ENCODE measurements at places on chromosomes 13 and 19. TPM values are rescaled to one million over a fixed set of nuclear protein-coding genes. Genes with fewer than 3 reads are reported as not detected.

Gene KRTDAP
- not detected for polyA plus RNA-seq

Gene ATP8A2
- polyA plus RNA-seq, result 0.03 TPM

Gene PTPRH
- polyA plus RNA-seq, result 0.05 TPM

Gene SMAD9
- polyA plus RNA-seq, result 1.2 TPM

Gene CLDN10
- 0.04 TPM for polyA plus RNA-seq

Gene CYP4F11
- 0.08 TPM for polyA plus RNA-seq

Gene PROZ
- polyA plus RNA-seq, result not detected

DNA sequence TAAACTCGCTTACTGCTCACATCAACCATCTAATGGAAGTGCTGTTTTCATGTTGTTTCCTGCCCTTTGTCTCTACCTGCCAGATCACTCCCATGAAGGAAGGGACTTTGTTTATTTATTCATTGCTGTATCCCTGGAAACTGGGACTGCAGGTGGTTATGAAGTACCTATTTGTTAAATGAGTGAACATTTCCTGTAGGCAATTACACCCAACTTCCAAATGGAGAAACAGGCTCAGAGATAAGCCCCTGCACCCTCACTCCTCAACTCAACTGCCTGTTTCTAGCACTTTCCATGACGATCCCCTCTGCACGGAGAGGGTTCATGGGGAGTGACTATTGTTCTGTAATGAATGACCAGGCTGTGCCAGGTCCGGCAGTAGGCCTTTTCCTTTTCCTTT lies 1.9 kb upstream of the SELENOW start:
- H3K36me3 ChIP-seq, result peaks cover 11% of the 10 kb centered on the region
- no peaks in the 10 kb centered on the region for H3K27me3 ChIP-seq
- no peak for DNase-seq

GRCh38 chr19:17706750-17707181 lies 12.5 kb upstream of the MAP1S start:
- H3K36me3 ChIP-seq, result no peaks in the 10 kb centered on the region
- DNase-seq, result no peak

DNA sequence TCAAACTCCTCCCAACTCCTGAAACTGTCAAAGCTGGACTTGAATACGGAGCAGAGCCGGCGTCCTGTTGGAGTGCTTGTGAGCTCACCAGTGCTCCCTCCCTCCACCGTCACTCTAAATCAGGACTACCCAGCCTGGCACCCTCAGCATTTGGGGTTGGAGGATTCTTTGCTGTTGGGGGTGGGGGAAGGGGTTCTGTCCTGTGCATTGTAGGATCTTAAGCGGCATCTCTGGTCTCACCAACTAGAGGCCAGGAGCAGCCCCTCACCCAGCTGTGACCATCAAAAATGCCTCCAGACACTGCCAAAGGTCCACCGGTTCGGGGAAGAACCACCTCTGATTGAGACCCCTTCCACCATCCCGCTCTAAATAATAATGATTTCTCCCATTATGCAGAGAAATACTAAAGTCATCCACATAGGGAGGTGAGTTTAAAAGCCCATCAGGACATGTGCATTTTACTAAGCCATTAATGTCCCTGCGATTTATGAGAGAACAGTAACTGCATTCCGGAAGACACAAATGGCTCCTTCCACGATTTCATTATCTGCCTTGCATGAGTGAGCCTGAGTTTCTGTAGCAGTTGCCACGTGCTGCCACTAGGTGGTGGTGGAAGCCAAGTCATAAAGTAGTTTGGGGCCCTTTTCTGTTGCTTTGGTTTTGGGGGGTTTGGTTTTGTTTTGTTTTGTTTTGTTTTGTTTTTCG lies 16.1 kb upstream of the USP29 start:
- H3K4me1 ChIP-seq, result no peaks in the 10 kb centered on the region
- peaks cover 5% of the 10 kb centered on the region for H3K27me3 ChIP-seq
- H3K36me3 ChIP-seq, result no peaks in the 10 kb centered on the region
- DNase-seq, result peak; percentile 59

DNA sequence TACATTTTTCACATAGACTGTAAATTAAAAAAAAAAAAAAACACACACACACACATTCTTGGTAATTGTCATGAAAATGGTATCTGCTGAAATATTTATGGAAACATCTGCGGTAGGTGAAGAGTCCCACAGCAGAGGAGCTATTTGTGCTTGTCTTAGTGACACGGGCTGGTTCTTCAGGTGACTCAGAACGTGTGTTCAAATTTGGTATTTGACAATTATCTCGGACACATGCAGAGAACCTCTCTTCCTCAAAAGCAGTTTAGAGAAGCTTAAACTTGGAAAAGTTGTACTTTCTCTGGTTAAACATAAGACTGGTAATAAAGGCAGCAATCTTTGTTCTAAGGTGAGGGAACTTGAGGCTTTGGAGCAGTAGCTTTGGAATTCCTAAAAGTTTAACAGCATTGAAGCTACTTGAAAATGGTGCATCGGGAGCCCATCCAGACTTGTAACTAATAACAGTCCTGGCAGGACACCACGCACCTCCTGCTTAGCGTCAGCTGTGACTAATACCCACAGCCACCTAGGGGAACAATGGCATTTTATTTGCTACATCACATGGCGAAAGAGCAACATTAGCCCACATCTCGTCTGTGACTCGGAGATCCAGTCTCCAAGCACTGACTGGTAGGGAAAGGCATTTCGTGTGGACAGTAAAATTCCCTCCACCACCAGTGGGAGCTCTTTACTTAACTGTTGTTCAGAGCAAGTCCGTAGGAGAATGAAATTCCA lies 1505.1 kb upstream of the SLC10A2 start:
- H3K36me3 ChIP-seq, result no peaks in the 10 kb centered on the region
- no peaks in the 10 kb centered on the region for H3K27me3 ChIP-seq
- no peak overlapping the region for H3K4me3 ChIP-seq
- peak overlapping the region; percentile 2 for H3K27ac ChIP-seq
- peaks cover 4% of the 10 kb centered on the region for H3K4me1 ChIP-seq

GRCh38 chr13:73625562-73626339 lies 508.5 kb downstream of the KLF12 start:
- H3K27ac ChIP-seq, result no peak overlapping the region
- no peaks in the 10 kb centered on the region for H3K36me3 ChIP-seq
- H3K4me1 ChIP-seq, result no peaks in the 10 kb centered on the region
- H3K27me3 ChIP-seq, result no peaks in the 10 kb centered on the region
- no peak overlapping the region for H3K4me3 ChIP-seq

- peaks cover 73% of the 10 kb centered on the region for H3K27me3 ChIP-seq
- no peak overlapping the region for H3K27ac ChIP-seq
Observed at GRCh38 chr19:50555450-50556281, 12.6 kb downstream of the LRRC4B start.

DNA sequence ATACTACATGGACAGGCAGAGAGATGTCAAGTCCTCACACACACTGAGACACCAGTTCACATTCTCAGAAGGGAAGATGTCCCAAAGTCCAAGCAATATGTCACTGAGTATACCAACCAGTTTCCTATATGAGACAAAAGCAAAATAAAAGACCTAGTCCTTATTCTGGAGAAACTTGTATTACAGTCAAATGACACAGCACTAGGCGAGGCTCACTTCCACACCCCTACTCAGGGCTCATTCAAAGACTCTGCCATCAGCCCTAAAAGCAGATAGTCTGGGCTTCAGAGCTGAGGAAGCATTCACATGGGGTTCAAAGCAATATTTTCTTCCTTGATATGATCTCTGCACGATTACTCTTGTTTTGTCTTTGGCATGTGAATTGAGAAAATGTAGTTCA lies 129.9 kb upstream of the UBL3 start:
- no peaks in the 10 kb centered on the region for H3K27me3 ChIP-seq
- no peaks in the 10 kb centered on the region for H3K4me1 ChIP-seq
- H3K36me3 ChIP-seq, result no peaks in the 10 kb centered on the region
- H3K27ac ChIP-seq, result no peak overlapping the region
- no peak overlapping the region for H3K4me3 ChIP-seq

GRCh38 chr13:111064661-111065060 lies 50.4 kb upstream of the ARHGEF7 start:
- H3K36me3 ChIP-seq, result no peaks in the 10 kb centered on the region
- no peak for DNase-seq
- no peaks in the 10 kb centered on the region for H3K27me3 ChIP-seq
- no peak overlapping the region for H3K4me3 ChIP-seq
- peaks cover 12% of the 10 kb centered on the region for H3K4me1 ChIP-seq
- no peak overlapping the region for H3K27ac ChIP-seq

GRCh38 chr19:6138066-6138465 lies 2.6 kb downstream of the ACSBG2 start:
- no peak for DNase-seq
- H3K27me3 ChIP-seq, result peaks cover 4% of the 10 kb centered on the region
- H3K36me3 ChIP-seq, result no peaks in the 10 kb centered on the region
- no peak overlapping the region for H3K27ac ChIP-seq
- no peak overlapping the region for H3K4me3 ChIP-seq

- no peaks in the 10 kb centered on the region for H3K36me3 ChIP-seq
- peaks cover 5% of the 10 kb centered on the region for H3K27me3 ChIP-seq
- no peak for DNase-seq
Observed at GRCh38 chr13:27396252-27396846, 28.1 kb upstream of the GTF3A start.

- no peak overlapping the region for H3K4me3 ChIP-seq
- no peaks in the 10 kb centered on the region for H3K4me1 ChIP-seq
- no peaks in the 10 kb centered on the region for H3K36me3 ChIP-seq
Observed at GRCh38 chr19:36081385-36081784, 26.7 kb downstream of the WDR62 start.

- H3K4me3 ChIP-seq, result no peak overlapping the region
- H3K27me3 ChIP-seq, result no peaks in the 10 kb centered on the region
- peaks cover 73% of the 10 kb centered on the region for H3K4me1 ChIP-seq
- peak overlapping the region; percentile 81 for H3K27ac ChIP-seq
- DNase-seq, result no peak
Observed at GRCh38 chr19:19459073-19459472, 53.6 kb downstream of the GATAD2A start.

GRCh38 chr19:10692673-10693264 lies 8.5 kb upstream of the QTRT1 start:
- DNase-seq, result no peak
- H3K36me3 ChIP-seq, result no peaks in the 10 kb centered on the region
- no peak overlapping the region for H3K4me3 ChIP-seq
- peaks cover 6% of the 10 kb centered on the region for H3K4me1 ChIP-seq
- H3K27ac ChIP-seq, result no peak overlapping the region
- H3K27me3 ChIP-seq, result no peaks in the 10 kb centered on the region

DNA sequence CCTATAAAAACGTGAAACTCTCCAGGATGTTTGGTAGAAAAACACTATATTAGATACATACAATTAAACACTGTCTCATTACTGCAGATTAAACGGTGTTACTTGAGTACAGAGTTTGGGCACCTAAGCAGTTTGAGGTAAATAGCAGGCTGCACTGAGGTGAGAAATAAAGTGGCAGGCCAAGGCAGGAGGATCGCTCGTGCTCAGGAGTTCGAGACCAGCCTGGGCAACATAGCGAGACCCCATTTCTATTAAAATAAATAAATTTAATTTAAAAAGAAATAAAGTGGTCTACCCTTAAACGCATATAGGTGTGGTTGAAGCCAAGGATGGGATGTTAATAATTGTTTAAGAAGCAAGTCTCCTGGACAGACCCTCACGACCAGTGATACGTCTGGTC lies 1.2 kb downstream of the PSPC1 start:
- H3K4me3 ChIP-seq, result peak overlapping the region; percentile 96
- no peaks in the 10 kb centered on the region for H3K27me3 ChIP-seq
- no peaks in the 10 kb centered on the region for H3K36me3 ChIP-seq
- H3K4me1 ChIP-seq, result peaks cover 9% of the 10 kb centered on the region

DNA sequence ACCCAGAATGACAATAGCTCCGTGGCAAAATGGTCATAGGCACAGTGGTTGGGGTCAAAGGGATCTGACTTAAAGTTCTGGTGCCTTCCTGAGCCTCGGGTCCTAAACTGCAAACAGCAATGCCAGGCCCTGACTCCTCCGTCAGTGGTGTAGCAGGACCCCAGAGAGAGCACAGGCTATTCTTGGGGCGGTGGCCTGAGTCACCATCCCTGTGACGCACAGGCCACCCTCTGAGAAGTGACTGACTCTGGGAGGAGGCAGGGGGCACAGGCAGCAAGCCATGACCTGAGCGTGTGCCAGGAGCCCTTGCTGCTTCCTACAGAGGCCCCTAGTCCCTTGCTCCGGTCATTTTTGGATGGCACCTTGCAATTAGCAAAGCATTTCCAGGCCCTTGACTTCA lies 18.7 kb downstream of the PLVAP start:
- H3K36me3 ChIP-seq, result no peaks in the 10 kb centered on the region
- peak; percentile 43 for DNase-seq
- H3K27me3 ChIP-seq, result no peaks in the 10 kb centered on the region
- no peaks in the 10 kb centered on the region for H3K4me1 ChIP-seq
- H3K27ac ChIP-seq, result peak overlapping the region; percentile 46

DNA sequence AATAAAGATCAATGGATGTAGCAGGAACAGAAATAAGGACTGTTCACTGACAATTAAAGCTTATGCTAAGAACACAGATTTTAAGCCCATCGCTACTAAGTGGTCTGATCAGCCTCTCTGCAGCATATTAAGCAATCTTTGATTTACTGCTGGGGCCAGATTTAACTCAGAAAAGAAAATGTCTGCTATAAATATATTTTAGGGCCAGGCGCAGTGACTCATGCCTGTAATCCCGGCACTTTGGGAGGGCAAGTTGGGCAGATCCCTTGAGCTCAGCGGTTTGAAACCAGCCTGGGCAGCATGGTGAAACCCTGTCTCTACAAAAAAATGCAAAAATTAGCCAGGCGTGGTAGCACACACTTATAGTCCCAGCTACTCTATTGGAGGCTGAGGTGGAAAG lies 43.0 kb downstream of the METTL21C start:
- H3K27me3 ChIP-seq, result no peaks in the 10 kb centered on the region
- H3K4me3 ChIP-seq, result no peak overlapping the region
- no peak for DNase-seq
- peaks cover 6% of the 10 kb centered on the region for H3K36me3 ChIP-seq

GRCh38 chr13:42064259-42064658 lies 15.8 kb downstream of the DGKH start:
- H3K27ac ChIP-seq, result no peak overlapping the region
- no peaks in the 10 kb centered on the region for H3K27me3 ChIP-seq
- DNase-seq, result peak; percentile 18
- H3K4me1 ChIP-seq, result peaks cover 3% of the 10 kb centered on the region
- H3K4me3 ChIP-seq, result no peak overlapping the region

Measured in psoas muscle (tissue), 8 donors.